Epithelial cell of umbilical artery (primary cell): ENCODE measurements at places on chromosomes 1 and 21. TPM values are rescaled to one million over a fixed set of nuclear protein-coding genes. Genes with fewer than 3 reads are reported as not detected.

GBP3 gene
- 7.9 and 8.4 TPM in 2 replicates for total RNA-seq

RIIAD1 gene
- not detected in 2 replicates for total RNA-seq

CCDC190 gene
- total RNA-seq = 2.9 and 4.3 TPM in 2 replicates

KCNJ6 gene
- not detected in 2 replicates for total RNA-seq

TMEM51 gene
- 6.5 and 10.9 TPM in 2 replicates for total RNA-seq

ZNF695 gene
- 1.6 and 4.0 TPM in 2 replicates for total RNA-seq

HRNR gene
- not detected in 2 replicates for total RNA-seq
